Endothelial cell of umbilical vein (primary cell): ENCODE measurements at places on chromosomes 2 and 18. TPM values are rescaled to one million over a fixed set of nuclear protein-coding genes. Genes with fewer than 3 reads are reported as not detected.

- no peak overlapping the region for H3K27ac ChIP-seq
- H3K4me3 ChIP-seq = no peak overlapping the region
- H3K36me3 ChIP-seq = no peaks in the 10 kb centered on the region
- DNase-seq = no peak
Measured at GRCh38 chr2:141523199-141523598, 607.6 kb downstream of the LRP1B start.

- no peak overlapping the region for H3K27ac ChIP-seq
- H3K4me3 ChIP-seq = no peak overlapping the region
- no peak for DNase-seq
- H3K27me3 ChIP-seq = no peaks in the 10 kb centered on the region
- no peaks in the 10 kb centered on the region for H3K36me3 ChIP-seq
Measured at GRCh38 chr2:197001921-197002320, 75.4 kb upstream of the PGAP1 start.

- no peak overlapping the region for H3K27ac ChIP-seq
- H3K27me3 ChIP-seq = peaks cover 1% of the 10 kb centered on the region
- H3K4me1 ChIP-seq = no peaks in the 10 kb centered on the region
- no peak overlapping the region for H3K4me3 ChIP-seq
- H3K36me3 ChIP-seq = no peaks in the 10 kb centered on the region
Measured at GRCh38 chr2:41878056-41878455, 169.8 kb upstream of the PKDCC start.

GRCh38 chr2:70520825-70521224 lies 32.8 kb downstream of the TGFA start:
- H3K36me3 ChIP-seq = no peaks in the 10 kb centered on the region
- no peaks in the 10 kb centered on the region for H3K4me1 ChIP-seq
- H3K4me3 ChIP-seq = no peak overlapping the region
- DNase-seq = no peak
- H3K27ac ChIP-seq = no peak overlapping the region

- no peaks in the 10 kb centered on the region for H3K36me3 ChIP-seq
- H3K4me1 ChIP-seq = no peaks in the 10 kb centered on the region
- no peak overlapping the region for H3K27ac ChIP-seq
- no peak for DNase-seq
Measured at GRCh38 chr2:65691816-65692215, 259.4 kb upstream of the SPRED2 start.

GRCh38 chr18:10822456-10822855 lies 296.6 kb downstream of the NAPG start:
- H3K4me3 ChIP-seq = no peak overlapping the region
- DNase-seq = no peak
- no peaks in the 10 kb centered on the region for H3K36me3 ChIP-seq
- no peaks in the 10 kb centered on the region for H3K4me1 ChIP-seq

DNA sequence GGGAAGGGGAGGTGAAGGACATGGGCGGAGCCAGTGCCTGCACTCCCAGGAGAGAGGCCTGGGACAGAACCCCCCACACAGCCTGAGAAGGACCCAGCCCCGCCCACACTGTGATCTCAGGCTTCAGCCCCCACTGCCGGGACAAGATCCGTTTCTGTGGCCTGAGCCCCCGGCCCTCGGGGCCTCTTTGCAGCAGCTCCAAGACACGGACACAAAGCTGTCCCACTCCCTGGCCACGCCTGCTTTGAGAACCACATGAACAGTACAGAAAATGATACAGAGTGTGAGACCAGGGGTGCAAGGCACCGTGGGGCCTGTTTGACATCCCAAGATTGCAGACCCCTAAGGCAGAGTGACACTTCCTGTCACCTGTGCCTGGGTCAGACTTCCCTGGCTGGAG lies 74.5 kb downstream of the TWIST2 start:
- DNase-seq = no peak
- H3K4me3 ChIP-seq = no peak overlapping the region
- H3K4me1 ChIP-seq = no peaks in the 10 kb centered on the region
- no peaks in the 10 kb centered on the region for H3K36me3 ChIP-seq

DNA sequence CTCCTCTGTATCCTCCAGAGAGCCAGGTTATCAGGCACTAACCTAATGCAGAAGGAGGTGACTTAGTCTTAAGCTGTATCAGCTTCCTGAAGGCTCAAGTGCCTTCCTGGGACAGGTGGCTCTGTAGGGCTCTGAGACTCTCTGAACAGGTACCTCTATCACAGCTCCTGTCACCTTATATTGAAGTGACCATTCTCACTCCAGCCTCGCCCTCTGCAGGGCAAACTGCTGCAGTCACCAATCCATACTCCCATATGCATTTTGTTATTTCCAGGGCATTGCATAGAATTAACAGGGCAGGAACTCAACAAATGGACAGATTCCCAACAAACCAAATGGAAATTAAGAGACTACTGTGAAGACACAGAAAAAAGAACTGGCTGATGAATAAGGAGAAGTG lies 203.0 kb upstream of the REV1 start:
- no peak overlapping the region for H3K4me3 ChIP-seq
- H3K27ac ChIP-seq = no peak overlapping the region
- no peaks in the 10 kb centered on the region for H3K36me3 ChIP-seq

GRCh38 chr2:156322051-156322685 lies 10.4 kb downstream of the NR4A2 start:
- H3K4me1 ChIP-seq = peaks cover 12% of the 10 kb centered on the region
- H3K27me3 ChIP-seq = peaks cover 45% of the 10 kb centered on the region
- no peaks in the 10 kb centered on the region for H3K36me3 ChIP-seq
- no peak overlapping the region for H3K4me3 ChIP-seq

GRCh38 chr18:77054606-77055428 lies 77.8 kb downstream of the MBP start:
- peak overlapping the region; percentile 37 for H3K27ac ChIP-seq
- no peaks in the 10 kb centered on the region for H3K27me3 ChIP-seq
- peaks cover 22% of the 10 kb centered on the region for H3K4me1 ChIP-seq
- H3K4me3 ChIP-seq = no peak overlapping the region

DNA sequence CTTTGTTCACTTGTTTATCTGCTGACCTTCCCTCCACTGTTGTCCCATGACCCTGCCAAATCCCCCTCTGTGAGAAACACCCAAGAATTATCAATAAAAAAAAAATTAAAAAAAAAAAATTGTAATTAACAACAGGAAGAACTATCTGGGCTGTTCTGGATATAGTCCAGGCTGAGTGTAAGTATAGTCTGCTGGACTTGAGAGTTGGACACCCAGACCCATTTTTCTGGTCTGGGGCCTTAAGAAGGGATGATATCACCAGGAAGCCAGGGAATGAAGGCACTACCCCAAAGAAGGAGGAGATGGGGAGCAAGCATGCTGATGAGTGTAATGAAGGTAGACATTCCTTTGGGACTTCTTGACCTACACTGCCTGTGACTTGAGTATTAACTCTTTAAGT lies 72.1 kb upstream of the ZFP36L2 start:
- no peak overlapping the region for H3K4me3 ChIP-seq
- no peaks in the 10 kb centered on the region for H3K27me3 ChIP-seq
- H3K4me1 ChIP-seq = peaks cover 10% of the 10 kb centered on the region
- no peak overlapping the region for H3K27ac ChIP-seq
- no peak for DNase-seq

- H3K27me3 ChIP-seq = no peaks in the 10 kb centered on the region
- no peak overlapping the region for H3K4me3 ChIP-seq
- no peak overlapping the region for H3K27ac ChIP-seq
- no peaks in the 10 kb centered on the region for H3K4me1 ChIP-seq
Measured at GRCh38 chr2:181241366-181241765, 215.8 kb upstream of the ITGA4 start.

- H3K4me1 ChIP-seq = no peaks in the 10 kb centered on the region
- H3K4me3 ChIP-seq = no peak overlapping the region
- no peak overlapping the region for H3K27ac ChIP-seq
- no peak for DNase-seq
- no peaks in the 10 kb centered on the region for H3K27me3 ChIP-seq
Measured at GRCh38 chr2:233168445-233168844, 83.0 kb upstream of the ATG16L1 start.

- no peak overlapping the region for H3K27ac ChIP-seq
- H3K4me3 ChIP-seq = no peak overlapping the region
- no peaks in the 10 kb centered on the region for H3K27me3 ChIP-seq
- H3K36me3 ChIP-seq = no peaks in the 10 kb centered on the region
Measured at GRCh38 chr2:30373881-30374302, 73.2 kb upstream of the LCLAT1 start.

DNA sequence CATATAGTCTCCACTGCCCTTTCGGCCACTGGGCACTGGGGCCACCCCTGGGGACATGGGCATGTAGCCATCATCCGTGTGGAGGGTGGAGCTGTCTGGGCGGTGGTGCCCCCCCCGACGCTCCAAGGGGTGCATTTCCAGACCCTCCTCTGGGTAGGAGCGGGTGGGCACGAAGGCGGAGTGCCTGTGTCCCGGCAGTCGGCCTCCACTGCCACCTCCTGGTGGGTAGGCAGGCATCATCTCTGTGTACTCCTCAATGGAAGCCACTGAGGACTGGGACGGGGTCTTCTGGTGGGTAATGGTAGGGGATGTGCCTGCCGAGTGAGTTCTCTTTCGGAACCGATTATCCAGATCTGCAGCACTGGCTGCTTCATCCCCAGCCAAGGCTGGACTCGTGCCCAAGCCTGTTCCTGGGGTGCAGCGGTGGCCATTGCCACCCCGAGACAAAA lies 2.8 kb downstream of the IRS1 start:
- no peaks in the 10 kb centered on the region for H3K36me3 ChIP-seq
- peaks cover 17% of the 10 kb centered on the region for H3K4me1 ChIP-seq
- H3K27ac ChIP-seq = no peak overlapping the region
- no peak for DNase-seq
- peaks cover 30% of the 10 kb centered on the region for H3K27me3 ChIP-seq

DNA sequence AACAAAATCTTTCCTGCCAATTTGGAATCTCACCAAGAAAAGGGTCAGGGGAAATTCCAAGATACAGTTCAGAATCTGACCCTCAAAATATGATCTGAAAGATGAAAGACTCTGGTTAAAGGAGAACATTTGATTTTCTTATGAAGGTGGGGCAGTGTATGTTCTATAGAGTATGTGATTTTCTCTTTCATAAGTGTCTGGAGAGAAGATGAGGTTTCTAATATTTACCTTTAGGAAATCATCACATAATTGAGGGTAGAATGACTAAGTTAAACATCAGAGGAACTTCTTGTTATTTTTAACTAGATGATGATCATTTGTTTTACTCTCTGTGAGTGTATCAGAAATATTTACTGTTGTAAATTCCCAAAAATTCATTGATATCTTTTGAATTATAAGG lies 27.8 kb upstream of the MBOAT2 start:
- H3K4me3 ChIP-seq = no peak overlapping the region
- no peak overlapping the region for H3K27ac ChIP-seq
- peaks cover 4% of the 10 kb centered on the region for H3K27me3 ChIP-seq

DNA sequence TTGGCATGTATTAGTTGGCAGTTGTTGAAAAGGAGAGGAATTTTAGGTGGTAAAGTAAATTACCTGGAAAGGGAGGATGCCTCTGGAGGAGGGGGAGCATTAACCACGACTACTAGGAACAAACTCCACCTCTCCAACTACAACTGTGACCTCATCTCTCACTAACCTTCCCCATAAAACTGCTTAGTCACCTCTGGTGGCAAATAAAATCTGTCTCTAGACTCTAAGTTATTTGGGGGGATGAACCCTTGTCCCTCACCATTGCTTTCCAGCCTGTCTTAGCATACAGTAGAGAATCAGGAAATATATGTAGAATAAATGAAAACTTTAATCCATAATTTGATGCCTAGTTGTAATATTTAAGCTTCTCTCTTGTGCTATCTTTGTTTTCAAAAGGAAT lies 27.6 kb upstream of the MYO1B start:
- H3K27ac ChIP-seq = no peak overlapping the region
- no peaks in the 10 kb centered on the region for H3K36me3 ChIP-seq
- H3K4me1 ChIP-seq = no peaks in the 10 kb centered on the region
- no peak overlapping the region for H3K4me3 ChIP-seq
- no peaks in the 10 kb centered on the region for H3K27me3 ChIP-seq

DNA sequence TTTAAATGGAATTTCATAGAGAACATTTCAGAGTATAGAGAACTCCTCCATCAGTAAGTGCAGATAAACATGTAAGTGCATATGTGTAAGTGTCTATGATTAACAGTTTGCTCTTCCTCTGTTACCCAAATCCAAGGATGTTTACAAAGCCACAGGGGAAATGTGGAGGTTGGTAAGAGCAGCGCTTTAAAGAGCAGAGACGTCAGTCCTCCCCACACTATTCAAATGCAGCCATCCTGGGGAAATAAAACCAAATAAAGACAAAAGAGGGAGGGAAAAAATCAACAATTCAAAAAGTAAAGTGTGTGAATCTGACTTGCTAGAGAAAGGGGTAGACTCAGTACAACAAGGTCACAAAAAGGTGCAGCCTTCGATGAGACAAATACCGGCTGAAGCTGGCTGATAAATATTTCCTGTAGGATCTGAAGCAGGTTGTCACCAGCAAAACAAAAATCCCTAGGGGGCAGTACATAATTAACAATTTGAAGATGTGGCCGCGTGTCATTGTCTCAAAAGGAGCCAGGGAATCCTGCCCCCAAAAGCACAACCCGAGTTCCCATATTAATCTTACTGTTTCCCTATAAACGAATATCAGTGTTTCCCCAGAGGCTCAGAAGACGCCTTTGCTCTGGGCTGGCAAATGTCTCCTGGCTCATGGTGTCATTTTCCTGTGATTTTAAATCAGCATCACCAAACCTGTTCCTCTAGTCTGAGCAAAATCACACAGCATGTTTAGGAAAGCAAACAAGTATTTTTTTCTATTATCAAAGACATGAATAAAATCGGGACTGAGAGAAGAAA lies 216.5 kb downstream of the CDCA7 start:
- no peak overlapping the region for H3K4me3 ChIP-seq
- no peaks in the 10 kb centered on the region for H3K27me3 ChIP-seq
- H3K4me1 ChIP-seq = peaks cover 13% of the 10 kb centered on the region
- DNase-seq = peak; percentile 43

- no peak for DNase-seq
- no peak overlapping the region for H3K27ac ChIP-seq
- H3K27me3 ChIP-seq = no peaks in the 10 kb centered on the region
- peaks cover 9% of the 10 kb centered on the region for H3K4me1 ChIP-seq
- no peaks in the 10 kb centered on the region for H3K36me3 ChIP-seq
- H3K4me3 ChIP-seq = no peak overlapping the region
Measured at GRCh38 chr18:23003289-23003688, 70.2 kb downstream of the RBBP8 start.

GRCh38 chr2:219782737-219783348 lies 155.4 kb downstream of the SLC4A3 start:
- H3K4me3 ChIP-seq = no peak overlapping the region
- no peak for DNase-seq
- H3K4me1 ChIP-seq = no peaks in the 10 kb centered on the region
- no peaks in the 10 kb centered on the region for H3K36me3 ChIP-seq
- H3K27ac ChIP-seq = no peak overlapping the region

GRCh38 chr2:220575963-220576362 lies 948.5 kb downstream of the SLC4A3 start:
- no peaks in the 10 kb centered on the region for H3K36me3 ChIP-seq
- H3K27ac ChIP-seq = no peak overlapping the region
- no peak for DNase-seq
- no peak overlapping the region for H3K4me3 ChIP-seq

Gene SFT2D3
- 4.4 and 4.7 TPM in 2 replicates for total RNA-seq

Gene CNRIP1
- 73.8 and 74.6 TPM in 2 replicates for total RNA-seq

Gene NTSR2
- total RNA-seq = not detected in 2 replicates

Gene MAP4K3
- 45.9 and 46.2 TPM in 2 replicates for total RNA-seq
